ENCODE measurements at places on chromosomes 5 and 9. TPM values are rescaled to one million over a fixed set of nuclear protein-coding genes. Genes with fewer than 3 reads are reported as not detected.

DNA sequence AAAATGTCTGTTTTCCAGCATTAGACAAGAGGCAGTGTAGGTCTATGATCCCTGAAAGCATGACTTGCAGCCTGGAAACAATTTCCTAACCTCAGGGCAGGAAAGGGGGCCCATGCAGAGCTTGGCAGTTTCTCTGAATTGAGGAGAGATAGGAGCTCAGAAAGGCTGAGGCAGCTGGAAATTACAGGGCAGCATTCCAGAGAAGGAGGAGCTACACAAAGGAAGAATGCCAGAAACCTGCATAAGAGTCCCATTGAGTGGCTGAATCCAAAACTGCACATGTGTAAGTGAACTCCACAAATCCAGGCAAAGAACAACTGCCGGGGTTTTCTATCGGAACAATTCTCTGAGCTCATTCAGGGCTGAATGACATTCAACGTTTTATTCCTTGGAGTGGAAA, 346.8 kb downstream of the PIK3R1 start:
- peak; percentile 44 for DNase-seq

DNA sequence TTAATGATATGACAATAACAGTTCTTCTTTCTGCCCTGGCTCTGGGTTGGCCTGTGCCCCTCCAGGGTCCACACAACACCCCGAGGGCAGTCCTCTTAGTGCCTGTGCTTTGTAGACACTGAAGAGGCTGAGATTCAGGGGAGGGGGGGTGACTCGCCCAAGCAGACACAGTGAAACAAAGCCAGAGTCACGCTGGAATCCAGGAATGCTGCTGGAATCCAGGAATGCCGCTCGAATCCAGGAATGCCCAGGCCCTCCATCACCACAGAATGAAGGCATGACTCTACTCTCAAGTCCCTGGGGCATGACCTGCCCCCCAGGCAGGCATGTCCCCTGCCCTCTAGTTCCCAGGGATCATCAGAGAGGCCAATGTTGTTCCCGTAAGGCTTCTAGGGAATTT, 73.1 kb downstream of the LRSAM1 start:
- DNase-seq: peak; percentile 56

DNA sequence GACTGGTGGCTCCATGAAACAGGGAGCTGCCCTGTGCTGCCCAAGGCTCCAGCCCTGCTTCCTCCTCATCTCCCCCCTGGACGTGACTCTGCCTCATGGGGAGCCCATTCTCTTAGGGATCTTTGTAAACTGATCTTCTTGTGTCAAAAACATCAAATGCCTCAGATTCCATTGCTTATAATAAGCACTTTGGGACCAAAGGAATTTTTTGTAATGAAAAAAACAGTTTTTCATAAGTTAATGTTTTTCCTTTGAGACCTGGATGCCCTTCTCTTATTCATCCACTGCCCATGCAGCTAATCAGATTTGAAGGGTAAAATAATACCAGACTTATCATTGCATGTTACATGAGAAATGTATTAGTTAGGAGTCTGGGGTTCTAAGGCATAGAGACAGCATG, 41.7 kb downstream of the PALM2AKAP2 start:
- DNase-seq: peak; percentile 58

- DNase-seq: no peak
These were observed 8.3 kb upstream of the ZBTB34 start for GRCh38 chr9:126852086-126852688.

GRCh38 chr9:15764131-15764530, 211.3 kb downstream of the CCDC171 start:
- no peak for DNase-seq

DNA sequence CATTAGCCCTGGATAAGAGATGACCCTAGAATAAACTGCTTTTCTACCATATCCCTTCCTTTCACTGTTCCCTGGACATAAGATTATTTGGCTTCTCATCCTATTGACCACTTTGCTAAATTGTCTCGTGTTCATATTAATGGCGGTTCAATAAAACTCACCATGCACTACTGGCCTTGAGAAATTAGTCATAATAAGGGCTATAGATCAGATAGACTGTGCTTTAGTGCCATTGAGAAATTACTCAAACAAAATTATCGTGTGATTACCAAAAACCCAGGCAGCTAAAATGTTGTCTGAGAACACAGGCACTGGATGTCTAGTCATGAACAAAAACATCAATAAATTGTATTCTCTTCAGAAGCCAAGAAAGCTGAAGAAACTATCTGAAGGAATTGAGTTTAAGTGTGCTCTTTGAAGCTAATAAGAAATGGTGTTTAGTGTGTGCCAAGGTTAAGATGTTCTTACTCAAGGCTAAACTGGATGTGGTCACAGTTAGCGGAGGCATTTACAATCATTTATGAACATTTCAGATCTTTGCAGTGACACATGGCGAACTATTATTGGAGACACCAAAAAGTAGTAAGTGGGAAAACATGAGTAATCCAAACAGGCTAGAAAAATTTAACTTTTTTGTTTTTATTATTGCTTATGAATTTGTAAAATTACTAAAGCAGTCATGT, 460.4 kb upstream of the RORB start:
- no peak for DNase-seq

- no peak for DNase-seq
These were observed 42.5 kb upstream of the SLC9A3 start for GRCh38 chr5:566636-567309.

DNA sequence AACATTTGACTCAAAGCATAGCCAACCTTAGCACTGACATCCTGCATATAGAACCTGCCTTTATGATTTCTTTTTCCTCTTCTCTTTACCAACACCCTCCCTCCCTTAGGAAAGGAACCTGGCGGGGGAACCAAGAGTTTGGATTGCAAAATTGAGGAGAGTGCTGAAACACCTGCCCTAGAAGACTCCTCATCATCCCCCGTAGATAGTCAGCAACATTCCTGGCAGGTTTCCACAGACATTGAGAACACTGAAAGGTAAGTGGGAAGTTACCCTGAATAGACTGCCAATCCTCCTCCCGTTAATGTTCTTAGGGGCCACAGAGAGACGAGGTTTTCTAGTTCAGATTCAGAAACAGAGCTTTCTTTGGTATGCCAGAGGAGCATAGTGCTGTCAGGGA, 88.8 kb downstream of the RGS7BP start:
- no peak for DNase-seq

- no peak for DNase-seq
These were observed 267.9 kb downstream of the COX7C start for GRCh38 chr5:86885489-86886230.

DNA sequence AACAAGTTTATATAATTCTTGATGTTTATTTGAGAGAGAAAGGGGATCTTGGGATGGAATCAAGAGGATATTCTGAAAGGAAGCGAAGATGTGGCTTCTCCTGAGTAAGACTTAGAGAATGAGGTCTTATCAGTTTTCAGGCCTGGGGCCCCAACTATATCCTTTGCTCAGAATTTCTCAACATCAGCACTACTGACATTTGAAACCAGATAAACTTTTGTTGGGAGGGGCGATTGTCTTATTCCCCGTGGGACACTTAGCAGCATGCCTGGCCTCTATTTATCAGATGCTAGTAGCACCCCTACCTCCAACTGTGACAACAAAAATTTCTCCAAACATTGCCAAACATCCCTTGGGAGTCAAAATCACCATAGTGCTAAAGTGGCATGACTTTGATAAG, 567.7 kb downstream of the MAT2B start:
- DNase-seq: peak; percentile 43

DNA sequence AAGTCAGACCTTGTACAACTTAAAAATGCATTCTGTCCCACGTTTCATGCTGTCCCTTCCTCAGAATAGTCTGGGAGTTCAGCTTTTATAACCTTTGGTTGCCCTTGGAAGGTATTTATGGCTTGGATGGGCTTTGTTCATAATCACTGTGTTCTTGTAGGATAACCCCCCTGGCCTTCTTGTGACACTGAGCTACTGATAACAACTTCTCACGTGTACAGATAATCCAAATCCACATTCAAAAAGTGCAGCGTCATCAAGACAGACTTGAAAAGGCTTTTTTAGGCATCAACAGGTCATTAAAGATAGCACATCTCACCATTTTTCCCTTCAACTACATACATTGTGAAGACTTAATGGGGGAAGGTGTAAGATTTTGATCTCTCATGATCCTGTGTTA, 42.0 kb downstream of the SLC1A3 start:
- DNase-seq: no peak

DNA sequence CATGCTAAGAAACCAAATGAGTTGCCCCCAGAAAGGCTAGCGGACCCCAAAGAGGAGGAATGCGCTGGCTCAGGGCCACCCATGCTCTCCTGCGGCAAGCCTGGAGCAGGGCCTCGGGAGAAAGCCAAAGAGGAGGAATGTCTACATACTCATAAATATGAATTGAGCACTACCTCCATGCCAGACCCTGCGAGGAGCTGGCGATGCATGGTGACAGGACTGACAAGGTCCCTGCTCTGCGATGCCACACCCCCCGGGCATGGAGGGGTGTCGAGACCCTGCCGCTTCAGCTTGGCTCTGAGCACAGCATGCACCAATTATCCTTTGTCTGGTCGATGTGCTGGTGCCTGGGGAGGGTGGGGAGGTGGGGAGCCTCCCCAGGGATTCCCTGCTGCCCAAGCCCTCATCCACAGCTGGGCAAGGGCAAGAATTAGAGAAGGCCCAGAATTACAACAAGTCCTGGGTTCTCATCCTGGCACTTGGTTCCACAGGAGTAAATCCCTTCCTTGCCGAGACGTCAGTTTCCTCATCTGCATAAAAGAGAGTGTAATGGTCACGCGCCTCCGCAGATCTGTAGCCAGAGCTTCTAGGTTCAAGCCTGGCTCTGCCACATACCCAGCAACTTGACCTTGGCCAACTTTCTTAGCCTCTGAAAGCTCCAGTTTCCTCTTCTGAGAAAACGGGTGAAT, 74.4 kb downstream of the FAM114A2 start:
- no peak for DNase-seq

DNA sequence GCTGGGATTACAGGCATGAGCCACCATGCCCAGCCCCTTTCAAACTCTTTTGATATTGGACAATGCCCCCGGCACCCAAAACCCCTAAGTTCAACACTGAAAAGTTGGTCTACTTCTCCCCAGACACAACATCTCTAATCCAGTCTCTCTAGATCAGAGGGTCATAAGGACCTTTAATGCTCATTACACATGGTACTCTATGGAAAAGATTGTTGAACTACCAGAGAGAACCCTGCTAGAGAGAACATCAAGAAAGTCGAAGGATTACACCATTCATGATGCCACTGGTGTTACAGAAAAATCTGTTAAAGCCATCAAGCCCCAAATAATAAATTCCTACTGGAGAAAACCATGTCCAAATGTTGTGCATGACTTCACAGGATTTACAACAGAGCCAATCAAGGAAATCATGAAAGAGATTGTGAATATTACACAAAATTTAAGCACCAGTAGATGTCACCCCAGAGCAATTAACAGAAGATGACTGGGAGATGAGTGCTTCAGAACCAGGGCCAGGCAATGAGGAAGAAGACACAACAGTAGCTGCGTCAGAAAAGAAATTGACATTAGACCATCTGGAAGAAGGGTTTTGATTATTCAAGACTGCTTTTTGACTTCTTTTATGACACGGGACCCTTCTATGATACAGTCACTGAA, 28.3 kb upstream of the NIPAL4 start:
- DNase-seq: peak; percentile 69

GRCh38 chr5:42284584-42284983, 138.7 kb upstream of the GHR start:
- DNase-seq: no peak

- no peak for DNase-seq
These were observed 569.8 kb downstream of the CTNND2 start for GRCh38 chr5:11334404-11334803.

The PCDHB14 gene
- 0.36 TPM for polyA plus RNA-seq

The ZNF483 gene
- polyA plus RNA-seq: 0.10 TPM

The SLC34A1 gene
- polyA plus RNA-seq: not detected

The PLEKHG4B gene
- polyA plus RNA-seq: 1.1 TPM

All from IMR-90 (cell line).